Progenitor cell of endocrine pancreas (in vitro differentiated cells): ENCODE measurements at places on chromosomes 13 and 19. TPM values are rescaled to one million over a fixed set of nuclear protein-coding genes. Genes with fewer than 3 reads are reported as not detected.

- no peak for DNase-seq
Measured at GRCh38 chr19:32029235-32029634, 316.2 kb upstream of the ZNF507 start.

- no peak for DNase-seq
Measured at GRCh38 chr13:63551731-63552130, 2136.1 kb upstream of the PCDH20 start.

Gene SLITRK5
- total RNA-seq, result 0.07 and 0.14 TPM in 2 replicates

GRCh38 chr13:40074338-40074737 is 418.9 kb downstream of the COG6 start:
- no peak for DNase-seq

DNA sequence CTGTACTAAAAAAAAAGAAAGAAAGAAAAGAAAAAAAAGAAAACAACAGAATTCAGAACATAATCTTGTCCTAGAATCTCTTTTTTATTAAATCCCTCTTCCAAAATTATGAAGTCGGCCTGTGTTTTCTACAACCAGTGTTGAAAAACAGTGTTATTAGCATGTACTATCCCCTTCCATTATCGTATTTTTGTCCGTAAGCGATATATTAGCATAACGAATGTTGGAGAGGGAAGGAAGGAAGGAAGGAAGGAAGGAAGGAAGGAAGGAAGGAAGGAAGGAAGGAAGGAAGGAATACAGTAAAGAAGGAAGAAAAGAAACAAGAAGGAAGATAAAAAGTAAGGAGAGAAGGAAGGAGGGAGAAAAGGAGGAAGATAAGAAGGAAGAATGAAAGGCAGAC is 393.0 kb upstream of the TSHZ3 start:
- no peak for DNase-seq

Gene STXBP2
- total RNA-seq, result 141 and 143 TPM in 2 replicates

Gene ISOC2
- total RNA-seq, result 36.3 and 36.6 TPM in 2 replicates

- peak; percentile 56 for DNase-seq
Measured at GRCh38 chr19:1856698-1857603, 6.4 kb downstream of the KLF16 start.

Gene C1QTNF9B
- total RNA-seq, result not detected in 2 replicates

DNA sequence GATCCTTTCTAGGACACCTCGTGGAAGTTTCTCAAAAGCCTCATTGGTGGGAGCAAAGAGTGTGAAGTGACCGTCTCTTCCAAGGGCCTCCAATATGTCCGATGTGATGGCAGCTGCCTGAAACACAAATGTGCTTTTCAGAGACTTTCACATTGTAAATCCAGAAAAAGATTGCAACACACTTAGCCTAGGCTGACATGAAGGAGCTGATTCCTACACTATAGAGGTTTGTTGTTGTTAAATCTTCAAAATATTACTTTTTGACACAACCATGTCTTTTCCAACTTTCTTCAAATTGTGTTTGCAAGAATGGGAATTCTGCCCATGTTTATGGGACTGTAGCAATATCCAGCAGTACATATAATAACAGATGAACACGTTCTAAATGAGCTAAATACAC is 12.4 kb downstream of the POSTN start:
- no peak for DNase-seq

- DNase-seq, result no peak
Measured at GRCh38 chr19:33437821-33438671, 64.5 kb downstream of the CEBPG start.

- DNase-seq, result no peak
Measured at GRCh38 chr19:788686-788982, 8.6 kb upstream of the PTBP1 start.

DNA sequence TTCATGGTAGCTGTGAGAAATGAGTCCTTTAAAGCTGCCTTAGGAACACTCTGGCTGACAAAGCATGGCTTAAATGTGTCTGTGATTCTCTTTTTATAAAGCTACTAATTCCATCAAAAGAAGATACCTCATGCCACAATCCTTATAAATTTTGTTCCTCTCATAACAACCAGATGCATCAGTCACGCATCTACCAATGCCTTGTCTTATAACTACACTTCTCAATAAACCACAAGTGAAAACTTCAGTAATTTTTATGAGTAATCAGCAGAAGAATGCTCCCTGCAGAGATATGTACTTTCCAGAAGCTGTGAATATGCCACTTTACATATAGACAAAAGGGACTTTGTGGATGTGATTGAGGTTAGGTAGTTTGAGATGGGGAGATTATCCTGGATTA is 147.8 kb downstream of the SUCLA2 start:
- DNase-seq, result no peak

GRCh38 chr19:51259348-51260245 is 8.7 kb downstream of the SIGLECL1 start:
- no peak for DNase-seq

GRCh38 chr13:23443878-23444277 is 10.4 kb upstream of the SACS start:
- no peak for DNase-seq

Gene SEMA6B
- 26.6 and 28.3 TPM in 2 replicates for total RNA-seq

DNA sequence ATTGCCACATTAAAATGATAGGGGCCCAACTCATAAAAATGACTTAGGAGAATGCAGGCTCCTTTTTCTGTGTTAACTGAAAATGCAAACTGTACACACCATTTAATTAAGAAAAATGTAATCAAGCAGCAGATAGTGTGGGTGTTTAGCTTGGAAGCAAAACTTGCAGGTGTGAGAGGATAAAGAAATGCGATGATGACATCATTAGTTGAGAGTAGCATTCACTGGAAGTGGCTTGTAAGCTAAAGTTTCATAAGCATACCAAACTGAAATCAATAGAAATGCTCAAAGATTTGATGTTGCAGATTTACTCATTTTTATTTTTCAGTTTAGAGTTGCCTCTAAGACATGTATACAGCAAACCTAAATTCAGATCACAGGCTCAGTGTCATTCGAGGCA is 86.6 kb downstream of the PRR20E start:
- no peak for DNase-seq

Gene ETV2
- total RNA-seq, result 1.0 and 1.3 TPM in 2 replicates

GRCh38 chr13:33099860-33100259 is 83.6 kb downstream of the KL start:
- no peak for DNase-seq

Gene TNFSF13B
- total RNA-seq, result 3.1 and 3.3 TPM in 2 replicates

Gene SMAD9
- total RNA-seq, result 10.5 and 11.1 TPM in 2 replicates

Gene CGB8
- not detected in 2 replicates for total RNA-seq

GRCh38 chr13:31001647-31002046 is 69.2 kb downstream of the TEX26 start:
- no peak for DNase-seq

- no peak for DNase-seq
Measured at GRCh38 chr13:110807546-110807945, 94.0 kb downstream of the ING1 start.

DNA sequence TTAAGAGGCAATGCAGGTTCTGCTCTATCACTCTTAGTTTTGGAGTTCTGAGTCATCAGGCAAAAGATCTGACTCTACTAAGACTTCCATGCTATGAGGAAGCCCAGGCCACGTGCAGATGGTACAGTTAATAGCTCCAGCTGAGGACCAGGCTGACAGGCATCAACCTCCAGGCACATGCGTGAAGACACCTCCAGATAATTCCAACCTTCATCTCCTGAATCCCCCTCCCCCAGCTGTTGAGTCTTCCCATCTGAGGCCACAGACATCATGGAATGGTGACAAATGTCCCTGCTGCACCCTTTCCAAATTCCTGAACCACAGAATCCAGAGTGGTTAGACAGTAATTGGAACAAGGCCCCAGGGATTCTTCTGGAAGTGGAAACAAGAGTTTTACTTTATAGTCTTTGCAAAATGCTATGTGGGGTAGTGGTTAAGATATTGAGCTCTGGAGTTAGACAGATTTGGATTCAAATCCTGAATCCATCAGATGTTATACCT is 183.8 kb downstream of the KLF5 start:
- no peak for DNase-seq

DNA sequence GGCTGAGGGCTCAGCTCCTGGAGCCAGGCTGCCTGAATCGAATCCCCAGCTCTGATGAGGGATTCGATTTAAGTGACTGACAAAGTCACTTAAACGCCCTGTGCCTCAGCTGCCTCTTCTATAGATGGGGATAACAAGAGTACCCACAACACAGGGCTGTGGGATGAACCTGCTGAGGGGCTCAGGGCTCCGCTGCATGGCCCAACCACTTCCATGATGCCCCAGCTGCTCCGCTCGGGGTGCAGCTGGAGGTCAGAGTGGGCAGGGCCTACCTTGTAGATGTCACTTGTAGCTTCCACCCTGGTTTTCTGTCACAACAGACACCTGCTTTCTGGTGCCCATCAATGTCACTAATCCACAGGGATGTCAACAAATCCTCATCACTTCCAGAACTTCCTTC is 39.2 kb downstream of the STK24 start:
- no peak for DNase-seq

DNA sequence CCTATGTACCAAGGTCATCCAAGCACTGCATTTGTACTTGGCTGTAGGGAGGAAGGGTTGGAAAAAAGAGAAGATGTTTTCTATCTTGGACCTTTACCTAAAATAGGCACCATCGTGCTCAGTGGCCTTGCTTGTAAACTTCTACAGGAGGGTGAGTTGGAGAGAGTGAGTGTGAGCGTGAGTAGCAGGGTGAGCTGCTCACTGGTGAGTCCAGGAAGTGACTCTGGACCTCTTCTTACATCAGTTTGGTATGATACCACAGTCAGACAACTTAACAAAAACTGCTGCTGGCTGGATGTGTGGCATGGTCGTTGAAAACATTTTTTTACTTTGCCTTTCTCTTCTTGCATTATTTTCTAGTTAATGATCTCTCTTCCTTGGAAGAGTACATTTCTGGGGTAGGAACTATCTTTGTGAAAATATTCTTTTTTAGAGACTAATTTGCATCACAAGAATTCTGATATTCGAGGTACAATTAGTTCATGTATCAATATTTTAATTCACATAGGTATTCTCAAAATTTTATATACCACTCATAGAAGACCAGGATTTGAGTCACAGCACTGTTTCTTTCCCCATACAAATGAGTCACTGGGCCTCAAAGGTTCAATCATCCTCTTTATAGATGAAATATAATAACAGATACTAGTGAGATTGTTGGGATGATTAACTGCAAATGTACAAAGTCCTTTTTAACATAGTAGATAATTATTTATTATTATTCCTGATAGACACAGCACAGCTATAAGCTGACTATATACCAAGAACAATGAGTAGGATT is 651 bp downstream of the SERPINE3 start:
- DNase-seq, result no peak

Gene KCTD12
- 46.2 and 46.6 TPM in 2 replicates for total RNA-seq
